Activated CD4-positive, alpha-beta T cell treated with anti-CD3 and anti-CD28 coated beads, Interleukin-2, amount 10 ng/mL, durations not matched to agents 24 days and 14 days (primary cell): ENCODE measurements at places on chromosomes 3 and 15. TPM values are rescaled to one million over a fixed set of nuclear protein-coding genes. Genes with fewer than 3 reads are reported as not detected.

The GPR62 gene
- not detected in 2 replicates for total RNA-seq

- DNase-seq = no peak
Measured at GRCh38 chr15:41873711-41874110, 20.1 kb downstream of the SPTBN5 start.

The CBLB gene
- 177 and 183 TPM in 2 replicates for total RNA-seq

GRCh38 chr3:17811646-17812045 is 69.2 kb upstream of the TBC1D5 start:
- no peak for DNase-seq

DNA sequence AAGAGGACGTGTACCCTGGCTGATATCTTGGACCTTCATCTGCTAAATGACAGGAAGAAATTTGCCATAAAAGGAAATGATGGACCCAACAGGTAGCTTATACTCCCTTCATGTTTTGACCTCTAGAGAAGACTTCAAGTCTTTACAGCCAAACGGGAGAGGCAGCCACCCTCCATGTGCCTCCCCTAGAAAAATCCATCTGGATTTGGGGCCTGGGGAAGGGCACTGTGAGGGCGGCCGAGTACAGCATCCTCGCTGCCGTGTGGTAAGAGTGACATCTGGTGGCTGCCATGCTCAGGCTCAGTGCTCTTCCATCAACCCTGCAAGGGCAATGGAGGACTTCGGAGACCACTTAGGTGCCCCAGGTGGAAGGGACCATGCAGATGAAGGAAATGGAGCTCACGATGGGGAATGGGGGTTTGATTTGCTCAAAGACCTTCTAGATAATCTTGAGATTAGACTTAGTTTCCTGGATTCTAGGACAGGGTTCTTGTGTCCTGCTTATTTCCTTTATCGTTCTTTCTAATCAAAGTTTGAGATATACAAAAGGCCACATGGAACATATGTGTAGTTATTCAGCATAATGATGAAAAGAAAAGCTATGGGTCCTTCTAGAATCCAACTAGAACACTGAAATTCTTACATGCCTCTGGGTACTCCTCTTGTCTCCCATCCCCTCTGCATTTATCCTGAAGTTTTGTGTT is 44.4 kb downstream of the AQP9 start:
- peak; percentile 77 for DNase-seq

- DNase-seq = no peak
Measured at GRCh38 chr15:55868707-55869106, 124.7 kb downstream of the NEDD4 start.

- DNase-seq = no peak
Measured at GRCh38 chr3:52524752-52525679, 8.6 kb downstream of the NT5DC2 start.

- DNase-seq = no peak
Measured at GRCh38 chr3:128343287-128344051, 123.2 kb downstream of the DNAJB8 start.

GRCh38 chr3:97971679-97972567 is at the start of gene RIOX2:
TSS of gene RIOX2 (minus strand) at chr3:97972431. CDS start at chr3:97967593, 4,838 bp downstream.
- peak; percentile 94 for DNase-seq

DNA sequence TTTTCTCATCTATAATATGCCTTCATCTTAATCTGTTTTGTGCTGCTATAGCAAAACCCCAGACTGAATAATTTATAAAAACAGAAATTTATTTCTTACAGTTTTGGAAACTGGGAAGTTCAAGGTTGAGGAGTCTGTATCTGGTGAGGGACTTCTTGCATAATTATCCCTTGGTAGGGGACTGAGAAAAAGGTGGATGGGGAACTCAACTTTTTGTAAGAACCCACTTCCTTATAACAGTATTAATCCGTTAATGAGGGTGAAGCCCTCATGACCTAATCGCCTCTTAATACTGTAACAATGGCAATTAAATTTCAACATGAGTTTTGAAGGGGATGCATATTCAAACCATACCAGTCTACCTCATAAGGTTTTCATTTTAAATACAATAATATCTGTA is 17.4 kb upstream of the MYH15 start:
- no peak for DNase-seq
